ENCODE measurements at places on chromosomes 3 and 15.

DNA sequence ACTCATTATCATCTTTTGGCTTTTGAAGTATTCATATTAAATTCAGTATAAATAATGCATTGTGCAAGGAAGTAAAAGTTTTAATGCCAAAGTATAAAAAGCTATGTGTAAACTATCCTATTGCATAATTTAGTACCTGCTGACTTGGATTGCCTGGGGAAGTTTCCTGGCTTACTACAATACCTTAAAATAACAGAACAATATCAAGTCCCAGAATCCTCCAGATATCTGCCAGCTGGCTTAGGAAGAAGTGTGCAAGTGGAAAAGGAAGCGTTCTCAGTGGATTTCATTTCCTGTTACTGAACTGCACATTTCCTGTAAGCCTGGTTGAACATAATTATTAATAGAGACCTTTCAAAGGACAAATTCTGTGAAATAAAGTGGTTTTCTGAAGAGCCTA is 236.7 kb downstream of the ADAMTSL3 start:
- no peak for DNase-seq

DNA sequence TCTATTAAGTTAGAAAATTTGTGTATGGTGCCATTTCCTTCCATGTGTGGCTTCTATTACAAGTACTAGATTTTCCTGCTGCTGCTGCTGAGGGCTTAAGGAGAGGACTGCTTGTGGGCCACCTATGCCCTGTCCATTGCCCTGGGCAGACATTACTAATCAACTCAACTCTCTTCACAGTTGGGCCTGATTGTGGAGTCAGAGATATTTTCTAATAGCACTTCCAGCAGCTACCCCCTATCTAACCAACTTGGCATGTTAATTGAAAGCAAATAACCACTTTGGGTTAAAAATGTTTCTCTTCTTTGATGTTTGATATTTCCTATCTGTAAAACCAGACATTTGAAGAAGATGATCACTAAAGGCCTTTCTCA is 242.0 kb downstream of the EDEM1 start:
- DNase-seq: no peak

DNA sequence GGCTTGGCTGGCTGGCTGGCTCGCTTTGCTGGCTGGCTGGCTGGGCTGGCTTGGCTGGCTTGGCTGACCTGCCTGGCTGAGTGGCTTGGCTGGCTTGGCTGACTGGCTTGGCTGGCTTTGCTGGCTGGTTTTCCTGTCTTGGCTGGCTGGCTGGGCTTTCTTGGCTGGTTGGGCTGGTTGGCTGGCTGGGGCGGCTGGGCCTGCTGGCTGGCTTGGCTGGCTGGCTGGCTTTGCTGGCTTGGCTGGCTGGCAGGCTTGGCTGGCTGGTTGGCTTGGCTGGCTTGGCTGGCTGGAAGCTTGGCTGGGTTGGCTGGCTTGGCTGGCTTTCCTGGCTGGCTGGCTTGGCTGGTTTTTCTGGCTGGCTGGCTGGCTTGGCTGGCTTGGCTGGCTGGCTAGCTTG is 435.6 kb downstream of the GOLGA6L6 start:
- DNase-seq: no peak

DNA sequence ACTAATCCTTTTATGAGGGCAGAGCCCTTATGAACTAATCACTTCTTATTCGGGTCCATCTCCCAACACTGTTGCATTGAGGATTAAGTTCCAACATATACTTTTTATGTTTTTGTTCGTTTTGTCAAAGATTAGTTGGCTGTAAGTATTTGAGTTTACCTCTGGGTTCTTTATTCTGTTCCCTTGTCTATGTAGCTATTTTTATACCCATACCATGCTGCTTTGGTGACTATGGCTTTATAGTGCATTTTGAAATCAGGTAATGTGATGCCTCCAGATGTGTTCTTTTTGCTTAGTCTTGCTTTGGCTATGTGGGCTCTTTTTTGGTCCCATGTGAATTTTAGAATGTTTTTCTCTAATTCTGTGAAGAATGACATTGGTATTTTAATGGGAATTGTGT is 166.4 kb upstream of the KCNMB2 start:
- no peak for DNase-seq

- DNase-seq: no peak
Measured at GRCh38 chr15:80163897-80164296, 11.1 kb downstream of the FAH start.

DNA sequence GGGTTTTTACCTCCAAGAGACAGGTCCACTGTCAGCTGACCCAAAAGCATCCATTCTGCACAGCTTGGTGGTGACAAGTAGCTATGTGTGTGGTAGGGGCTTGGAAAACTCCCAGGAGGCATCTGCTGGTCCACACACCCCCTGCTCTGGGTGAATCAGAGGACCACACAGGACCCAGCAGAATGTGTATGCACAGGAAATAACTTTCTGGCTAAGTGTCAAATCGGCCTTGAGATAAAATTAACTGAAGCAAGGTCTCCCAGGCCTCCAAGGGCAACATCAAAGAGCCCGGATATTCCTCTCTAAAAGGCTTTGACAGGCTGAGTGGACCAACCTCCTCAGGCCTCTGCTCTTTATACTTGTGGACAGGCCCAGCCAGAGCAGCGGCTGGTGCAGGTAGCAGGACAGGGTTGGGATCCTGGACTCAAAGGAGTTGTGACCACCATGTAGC is 66.5 kb downstream of the CTNNB1 start:
- DNase-seq: no peak

DNA sequence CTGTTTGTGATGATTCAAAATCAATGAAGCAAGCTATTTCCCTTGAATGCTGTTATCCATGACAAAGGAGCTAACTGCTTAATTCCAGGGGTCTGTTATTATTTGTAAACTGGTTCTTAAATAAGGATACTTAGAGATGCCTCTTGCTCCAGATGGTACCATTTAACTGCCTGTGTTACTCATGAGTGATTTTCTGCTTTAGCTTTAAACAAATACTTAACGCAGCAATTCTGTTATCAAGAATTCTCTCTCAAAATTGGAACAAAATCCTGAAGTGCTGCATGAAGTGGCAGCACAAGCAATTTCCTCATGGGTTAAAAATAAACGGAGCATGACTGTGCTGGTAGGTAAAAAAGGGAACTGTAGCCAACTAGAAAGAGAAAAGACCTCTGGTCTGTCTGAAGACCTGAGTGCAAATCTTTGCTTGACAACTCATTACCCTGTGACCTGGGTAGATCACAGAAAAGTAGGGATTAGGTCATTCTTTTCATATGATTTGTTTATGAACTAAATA is 62.5 kb upstream of the GBE1 start:
- no peak for DNase-seq

- DNase-seq: no peak
Measured at GRCh38 chr3:151198849-151199248, 4.2 kb downstream of the GPR171 start.

GRCh38 chr15:78624651-78625590 is 4.1 kb upstream of the CHRNA3 start:
- no peak for DNase-seq

DNA sequence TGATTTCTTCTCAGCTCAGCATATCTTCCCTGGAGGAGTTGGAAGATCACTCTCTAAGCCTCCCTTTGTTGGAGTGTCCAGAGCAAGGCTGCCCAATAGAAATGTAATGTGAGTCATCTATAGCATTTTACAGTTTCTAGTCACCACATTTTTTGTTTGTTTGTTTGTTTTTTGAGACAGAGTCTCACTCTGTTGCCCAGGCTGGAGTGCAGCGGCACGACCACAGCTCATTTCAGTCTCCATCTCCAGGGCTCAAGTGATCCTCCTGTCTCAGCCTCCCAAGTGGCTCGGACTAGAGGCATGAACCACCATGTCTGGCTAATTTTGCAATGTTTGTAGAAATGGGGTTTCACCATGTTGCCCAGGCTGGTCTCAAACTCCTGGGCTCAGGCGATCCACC is 21.3 kb downstream of the KLHL6 start:
- no peak for DNase-seq

GRCh38 chr3:111577798-111578685 is 17.1 kb downstream of the ZBED2 start:
- DNase-seq: no peak

DNA sequence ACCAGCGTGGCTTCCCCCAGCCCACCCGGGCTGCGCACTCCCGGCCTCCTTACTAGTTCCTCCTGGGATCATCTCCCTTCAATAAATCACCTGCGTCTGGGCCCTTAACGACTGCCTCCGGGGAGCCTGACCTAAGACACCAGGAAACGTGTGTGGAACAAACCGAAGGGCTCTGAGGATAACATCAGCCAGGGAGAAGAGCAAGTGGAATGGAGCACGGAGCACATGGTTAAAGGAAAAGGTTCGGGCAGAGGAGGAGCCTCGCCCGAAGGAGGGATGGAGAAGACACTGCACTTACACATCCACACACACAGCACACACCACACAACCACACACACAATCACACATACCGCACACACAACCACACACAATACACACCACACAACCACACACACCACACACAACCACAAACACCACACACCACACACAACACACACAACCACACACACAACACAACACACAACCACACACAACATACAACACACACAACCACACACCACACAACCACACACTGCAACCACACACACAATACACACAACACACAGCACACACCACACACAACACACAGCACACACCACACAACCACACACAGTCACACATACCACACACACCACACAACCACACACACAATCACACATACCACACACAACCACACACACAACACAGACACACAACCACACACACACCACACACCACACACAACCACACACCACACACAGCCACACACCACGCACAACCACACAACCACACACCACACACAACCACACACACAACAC is 24.7 kb downstream of the CPN2 start:
- no peak for DNase-seq

DNA sequence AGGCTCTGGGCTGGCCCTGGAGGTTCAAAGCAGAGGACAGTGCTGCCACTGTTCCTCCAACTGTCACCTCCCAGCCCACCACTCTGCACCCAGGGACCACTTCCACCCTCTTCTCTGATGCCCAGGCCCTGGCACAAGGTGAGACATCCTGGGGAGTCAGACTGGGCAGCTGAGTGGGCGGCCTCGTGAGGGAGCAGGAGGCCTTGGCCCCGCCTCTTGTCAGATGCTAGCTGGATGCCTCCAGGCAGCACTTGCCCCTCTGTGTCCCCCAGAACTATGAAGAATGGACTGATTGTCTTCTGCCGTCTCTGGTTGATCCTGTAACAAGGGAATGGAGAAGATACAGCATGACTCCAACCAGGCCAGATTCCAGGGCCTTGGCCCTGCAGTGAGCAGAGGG is 191.0 kb upstream of the LINGO1 start:
- DNase-seq: no peak

GRCh38 chr3:63232764-63233396 is 45.2 kb upstream of the SYNPR start:
- no peak for DNase-seq

- no peak for DNase-seq
Measured at GRCh38 chr3:189267981-189268613, 96.3 kb downstream of the TPRG1 start.

DNA sequence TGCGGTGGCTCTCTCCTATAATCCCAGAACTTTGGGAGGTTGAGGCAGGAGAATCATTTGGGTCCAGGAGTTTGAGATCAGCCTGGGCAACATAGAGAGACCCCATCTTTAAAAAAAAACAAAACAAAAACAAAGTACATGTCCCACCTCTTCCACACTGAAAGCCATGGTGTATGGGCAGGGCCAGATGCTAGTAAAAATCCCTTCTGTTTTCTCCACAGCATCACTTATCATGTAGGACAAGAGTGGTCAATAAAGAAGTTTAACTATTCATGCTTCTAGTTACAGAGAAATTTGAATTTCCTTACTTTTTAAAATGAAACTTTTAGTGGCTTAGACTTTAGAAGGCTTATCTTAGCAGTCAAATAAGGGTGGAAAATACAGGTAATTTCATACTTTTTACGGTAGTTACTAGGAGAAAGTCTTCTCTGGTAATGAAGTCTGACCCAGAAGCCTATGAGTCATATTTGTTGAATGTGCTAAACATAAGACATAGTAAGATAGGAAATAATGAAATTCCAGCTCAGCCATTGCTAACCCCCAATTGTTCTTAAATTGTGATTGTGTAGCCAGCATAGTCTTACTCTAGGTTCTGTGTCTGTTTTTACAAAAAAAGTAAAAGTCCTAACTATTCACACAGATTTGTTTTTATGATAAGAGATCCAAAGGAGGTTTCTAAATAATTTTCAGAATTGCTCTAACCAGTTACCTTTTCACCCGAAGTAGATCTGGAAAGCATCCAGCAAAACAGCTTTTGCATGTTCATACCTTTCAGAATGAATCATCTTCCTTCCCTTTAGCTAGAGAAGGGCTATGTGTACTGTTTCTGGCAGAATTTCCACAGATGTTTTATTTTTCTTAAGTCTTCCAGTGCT is 16.4 kb upstream of the ZNF609 start:
- DNase-seq: no peak

- DNase-seq: no peak
Measured at GRCh38 chr3:124920718-124921117, 13.8 kb downstream of the MUC13 start.

GRCh38 chr15:34078900-34079299 is 22.8 kb downstream of the EMC7 start:
- DNase-seq: no peak

DNA sequence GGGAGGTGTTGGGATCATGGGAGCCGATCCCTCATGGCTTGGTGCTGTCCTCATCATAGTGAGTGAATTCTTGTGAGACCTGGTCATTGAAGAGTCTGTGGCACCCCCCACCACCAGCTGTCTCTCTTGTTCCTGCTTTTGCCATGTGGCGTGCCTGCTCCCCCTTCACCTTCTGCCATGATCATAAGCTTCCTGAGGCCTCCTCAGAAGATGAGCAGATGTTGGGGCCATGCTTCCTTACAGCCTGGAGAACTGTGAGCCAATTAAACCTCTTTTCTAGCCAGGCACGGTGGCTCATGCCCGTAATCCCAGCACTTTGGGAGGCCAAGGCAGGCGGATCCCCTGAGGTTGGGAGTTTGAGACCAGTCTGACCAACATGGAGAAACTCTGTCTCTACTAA is 37.0 kb upstream of the CGNL1 start:
- no peak for DNase-seq

- no peak for DNase-seq
Measured at GRCh38 chr3:135246027-135246426, 451.0 kb downstream of the EPHB1 start.

DNA sequence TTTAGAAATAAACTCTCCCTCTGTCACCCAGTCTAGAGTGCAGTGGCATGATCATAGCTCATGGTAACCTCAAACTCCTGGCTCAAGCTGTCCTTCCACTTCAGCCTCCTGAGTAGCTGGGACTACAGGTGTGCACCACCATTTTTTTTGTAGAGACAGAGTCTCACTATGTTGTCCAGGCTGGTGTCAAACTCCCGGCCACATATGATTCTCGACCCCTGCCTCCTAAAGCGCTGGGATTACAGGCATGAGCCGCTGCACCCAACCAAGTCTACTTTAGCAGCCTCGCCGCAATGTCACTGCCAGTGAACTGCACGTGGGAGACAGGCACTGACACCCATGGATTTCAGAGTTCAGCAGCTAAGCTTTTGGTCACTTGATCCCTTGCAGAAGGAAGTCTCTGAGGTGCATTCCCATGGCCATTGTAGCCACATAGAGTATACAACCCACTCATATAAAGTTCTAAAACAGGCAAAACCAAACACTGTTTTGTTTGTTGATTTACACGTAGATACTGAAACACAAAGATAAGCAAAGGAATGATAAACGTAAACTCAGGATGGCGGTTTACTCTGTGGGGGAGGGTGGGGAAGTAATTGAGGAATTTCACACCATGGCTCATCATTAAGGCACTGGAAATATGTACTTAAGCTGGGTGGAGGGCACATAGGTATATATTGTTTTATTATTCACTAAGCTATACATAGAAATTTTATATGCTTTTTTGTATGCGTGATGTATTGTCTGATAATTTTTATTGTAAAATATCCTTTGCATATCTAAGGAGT is 115.0 kb downstream of the MEX3B start:
- DNase-seq: no peak

GRCh38 chr15:39721893-39722292 is 60.7 kb downstream of the FSIP1 start:
- no peak for DNase-seq
